Left ventricle myocardium superior (tissue), 1 donor: ENCODE measurements at places on chromosomes 2 and 18. TPM values are rescaled to one million over a fixed set of nuclear protein-coding genes. Genes with fewer than 3 reads are reported as not detected.
A peak's percentile ranks its signal among the peaks of the same experiment; 100 is the strongest.

Gene UGGT1
- total RNA-seq = 24.6 TPM

Gene TDRD15
- total RNA-seq = not detected

Gene NR4A2
- 1.4 TPM for total RNA-seq

Gene KLHL30
- 22.0 TPM for total RNA-seq

GRCh38 chr2:219628986-219629901, 1.8 kb downstream of the SLC4A3 start:
- peak; percentile 52 for DNase-seq

Gene ERFE
- total RNA-seq = not detected

DNA sequence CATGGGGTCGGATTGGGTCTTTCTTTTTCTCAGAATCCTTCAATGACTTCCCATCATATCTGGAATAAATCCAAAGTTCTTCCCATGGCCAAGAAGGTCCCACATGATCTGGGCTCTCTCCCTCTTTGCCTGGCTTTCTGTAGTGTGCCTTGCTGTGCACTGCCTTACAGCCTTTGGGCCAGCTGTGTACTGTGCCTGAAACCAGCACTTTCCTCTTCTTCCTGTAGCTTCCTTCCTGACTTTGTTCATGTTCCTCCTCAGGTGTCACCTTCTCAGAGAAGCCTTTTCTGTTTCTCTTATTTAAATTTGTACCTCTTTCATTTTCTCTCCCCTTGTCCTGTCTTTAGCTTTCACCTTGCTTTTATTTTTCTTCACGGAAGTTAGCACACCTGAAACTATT, 4.3 kb upstream of the CDCA7 start:
- DNase-seq = no peak

Gene GREB1L
- 7.2 TPM for total RNA-seq

DNA sequence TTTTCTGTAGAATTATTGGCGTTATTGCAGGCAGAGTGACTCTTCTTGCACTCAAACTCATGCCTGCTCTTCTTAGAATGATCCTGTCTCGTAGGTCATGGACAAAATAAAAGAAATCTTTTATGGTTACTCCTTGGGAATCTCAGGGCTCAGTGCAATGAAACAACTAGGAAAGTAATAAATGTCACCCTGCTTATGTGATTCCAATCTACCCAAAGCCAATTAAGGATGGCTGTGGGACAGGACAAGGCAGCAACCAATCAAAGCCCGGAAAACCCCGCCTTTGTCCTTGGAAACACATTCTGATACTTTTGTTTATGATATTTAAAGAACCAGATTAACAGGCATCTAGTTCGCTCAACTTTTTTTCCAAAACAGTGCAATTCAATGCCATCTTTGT, 53.0 kb downstream of the GRB14 start:
- no peak for DNase-seq

DNA sequence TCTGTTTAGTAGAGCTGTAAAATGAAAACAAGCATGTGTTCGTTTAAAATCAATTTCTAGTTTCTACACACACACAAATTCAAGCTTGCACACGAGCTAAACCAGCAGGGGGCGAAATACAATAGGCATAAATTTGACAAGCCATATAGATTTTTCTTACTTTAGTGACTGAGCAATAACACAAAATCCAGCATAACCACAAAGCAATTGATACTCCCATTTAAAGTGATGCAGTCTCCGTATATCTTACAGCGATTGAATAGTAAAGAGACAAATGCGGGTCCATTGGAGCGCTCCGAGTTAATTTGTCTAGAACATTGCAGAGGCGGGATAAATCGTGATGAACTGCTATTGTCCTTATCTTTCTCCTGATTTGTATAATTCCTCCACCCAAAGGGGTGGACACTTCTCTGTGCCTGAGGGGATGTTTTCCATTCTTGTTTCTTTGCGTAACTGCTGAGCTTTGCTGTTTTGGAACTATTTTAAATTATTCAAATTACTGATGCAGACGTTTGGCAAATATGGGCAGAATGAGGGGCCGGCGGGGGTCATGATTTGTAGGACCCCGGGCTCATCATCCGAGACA, 1.2 kb upstream of the AFTPH start:
- peak; percentile 48 for DNase-seq

- DNase-seq = no peak
Measured at GRCh38 chr2:195368249-195369217, 288.5 kb upstream of the SLC39A10 start.

Gene ITPRIPL1
- total RNA-seq = 1.3 TPM

Gene CLHC1
- 9.4 TPM for total RNA-seq

Gene USP40
- 21.8 TPM for total RNA-seq
